Stimulated activated CD4-positive, alpha-beta T cell treated with anti-CD3 and anti-CD28 coated beads, TNF-alpha, amount 100 ng/mL, for 24 hours (primary cell): ENCODE measurements at places on chromosomes 11 and 22.

DNA sequence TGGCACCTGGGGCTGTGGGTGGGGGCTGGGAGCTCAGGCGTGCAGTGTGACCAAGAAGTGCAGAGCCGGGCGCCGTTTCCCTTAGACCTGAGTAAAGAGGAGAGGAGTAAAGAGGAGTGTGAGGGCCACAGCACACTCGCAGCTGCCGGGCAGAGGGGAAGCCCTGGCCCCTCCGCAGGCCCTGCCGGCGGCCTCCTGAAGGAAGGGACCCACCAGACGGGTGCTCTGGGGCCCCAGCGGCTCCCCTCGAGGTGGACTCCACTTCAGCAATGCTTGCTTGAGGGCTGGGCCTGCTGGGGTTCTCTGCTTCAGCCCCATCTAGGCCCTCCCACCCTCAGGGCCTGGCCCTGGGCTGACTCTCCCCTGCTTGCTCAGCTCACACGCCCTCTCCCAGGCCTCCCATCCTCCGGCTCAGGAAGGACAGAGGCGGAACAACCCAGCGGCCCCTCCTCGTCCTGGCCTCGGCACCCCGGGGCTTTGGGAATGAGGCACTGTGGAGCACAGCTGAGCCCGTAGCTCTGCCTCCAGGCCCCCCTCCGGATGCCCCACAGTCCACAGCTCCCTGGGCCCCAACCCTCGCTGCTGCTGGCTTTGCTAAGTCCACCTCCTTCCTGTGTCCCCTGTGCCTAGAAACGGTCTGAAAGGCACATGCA is 1198.7 kb downstream of the BRD1 start:
- no peak for DNase-seq

DNA sequence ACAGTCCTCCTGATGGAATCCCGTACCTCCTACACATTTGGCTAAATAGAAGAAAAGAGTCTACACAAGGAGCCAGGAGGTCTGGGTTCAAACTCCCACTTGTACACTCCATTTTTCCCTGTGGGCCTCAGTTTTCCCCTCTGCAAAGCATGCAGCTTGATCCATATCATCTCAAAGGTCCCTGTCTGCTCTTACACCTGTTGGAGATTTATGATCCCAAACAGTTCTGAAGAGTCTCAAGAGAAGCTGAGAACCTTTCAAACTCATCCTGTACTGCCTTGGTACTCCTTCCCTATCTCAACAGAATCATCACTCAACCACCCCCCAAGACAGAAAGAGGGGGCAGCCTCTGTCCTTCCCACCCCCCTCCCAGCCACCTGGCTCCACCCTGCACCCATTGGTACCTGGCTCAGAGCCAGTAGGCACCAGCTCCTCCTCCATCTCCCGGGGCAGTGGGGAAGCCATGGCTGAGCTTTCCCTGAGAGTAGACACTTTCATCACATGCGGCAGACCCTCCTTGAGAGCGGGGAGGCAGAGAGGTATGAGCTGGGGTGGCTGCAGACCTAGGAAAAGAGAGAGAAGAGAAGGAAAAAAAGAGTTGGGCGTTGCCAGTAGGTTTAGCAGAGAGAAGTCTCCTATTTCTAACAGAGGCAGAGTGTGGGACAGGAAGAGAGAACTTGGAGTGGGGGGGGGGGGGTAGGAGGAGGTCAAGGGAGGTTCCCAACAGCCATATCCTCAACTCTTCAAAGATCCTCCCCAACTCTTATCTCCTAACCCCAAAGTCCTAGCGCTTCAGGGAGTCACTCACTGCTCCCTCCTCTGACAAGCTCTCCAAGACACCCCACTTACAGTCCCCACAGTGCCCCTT is 3.1 kb downstream of the TNKS1BP1 start:
- no peak for DNase-seq

DNA sequence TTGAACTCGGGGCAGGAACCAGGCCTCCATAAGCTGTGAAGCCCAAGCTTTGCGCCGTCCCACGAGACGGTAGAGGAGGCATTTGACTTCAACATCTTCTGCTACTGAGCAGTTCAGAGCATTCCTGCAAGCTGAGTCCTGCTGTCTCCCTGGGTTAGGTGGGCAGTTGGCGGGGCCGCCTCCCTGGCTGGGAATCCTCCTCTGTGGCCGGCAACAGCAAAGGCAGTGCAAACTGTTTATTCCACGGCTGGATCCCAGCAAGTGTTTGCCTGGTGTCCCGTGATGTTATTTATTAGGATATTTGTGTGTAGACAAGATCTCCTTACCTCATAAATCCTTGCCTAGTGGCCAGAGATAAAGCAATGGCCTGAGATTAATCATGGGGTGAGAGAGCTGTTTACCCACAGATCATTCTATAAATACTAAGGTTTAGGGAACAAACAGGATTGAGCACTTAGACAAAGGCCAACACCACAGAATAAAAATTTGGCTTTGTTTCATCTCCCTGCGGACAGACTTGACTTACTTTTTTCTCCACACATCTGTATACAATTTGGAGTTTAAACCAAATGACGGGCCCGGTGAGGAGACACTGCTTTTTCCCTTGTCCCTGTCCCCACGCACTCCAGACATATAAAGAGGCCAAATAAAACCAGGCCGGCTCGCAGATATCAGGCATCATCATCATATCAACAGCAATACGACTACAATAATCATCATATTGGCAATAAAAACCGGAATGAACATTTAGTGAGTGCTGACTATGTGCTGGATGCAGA is 63.4 kb downstream of the NAT10 start:
- no peak for DNase-seq

DNA sequence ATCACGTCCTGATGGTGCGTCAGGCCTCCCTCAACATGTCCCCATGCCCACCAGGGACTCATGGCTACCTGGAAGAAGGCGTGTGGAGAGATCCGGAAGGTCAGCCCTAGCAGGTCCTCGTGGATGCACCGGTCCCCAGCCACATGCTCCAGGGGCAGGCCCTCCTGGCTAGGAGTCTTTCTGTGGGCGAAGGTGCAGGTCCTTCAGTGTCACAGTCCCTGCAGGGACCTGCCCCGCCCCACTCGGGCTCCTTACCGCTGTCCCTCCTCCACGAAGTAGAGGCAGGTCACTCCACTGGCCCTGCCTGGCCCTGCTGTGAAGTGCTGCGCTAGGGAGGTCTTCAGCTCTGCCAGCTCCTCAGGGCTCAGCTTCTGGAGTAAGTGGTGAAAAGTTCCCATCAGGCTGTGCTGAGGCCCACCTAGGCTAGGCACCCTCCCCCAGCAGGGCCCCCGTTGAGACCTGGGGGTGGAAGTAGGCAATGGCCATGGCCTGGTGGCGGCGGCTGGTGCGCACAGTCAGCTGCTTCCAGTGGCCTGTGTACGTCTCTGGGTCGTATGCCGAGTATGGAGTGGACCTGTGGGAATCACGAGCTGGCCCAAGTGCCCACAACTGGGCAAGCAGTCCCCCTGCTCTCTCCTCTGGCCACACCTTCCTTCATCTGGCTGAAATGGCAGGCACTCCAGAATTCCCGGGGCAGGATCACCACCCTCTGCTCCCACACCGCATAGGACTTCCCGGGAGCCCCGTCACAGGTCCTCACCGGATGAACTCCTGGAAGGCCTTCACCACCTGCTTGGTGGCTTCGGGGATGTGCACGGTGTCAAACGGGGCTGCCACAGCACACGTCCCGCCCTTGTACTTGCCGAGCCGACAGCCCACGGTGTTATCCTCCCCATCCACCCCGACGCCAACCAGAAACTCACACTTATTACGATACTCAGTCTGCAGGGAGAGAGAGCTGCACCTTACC is 1.1 kb upstream of the RANBP1 start:
- no peak for DNase-seq

- DNase-seq, result no peak
Measured at GRCh38 chr22:17164392-17165024, 5.4 kb upstream of the HDHD5 start.

- DNase-seq, result no peak
Measured at GRCh38 chr22:50399751-50400331, 56.7 kb downstream of the PPP6R2 start.

DNA sequence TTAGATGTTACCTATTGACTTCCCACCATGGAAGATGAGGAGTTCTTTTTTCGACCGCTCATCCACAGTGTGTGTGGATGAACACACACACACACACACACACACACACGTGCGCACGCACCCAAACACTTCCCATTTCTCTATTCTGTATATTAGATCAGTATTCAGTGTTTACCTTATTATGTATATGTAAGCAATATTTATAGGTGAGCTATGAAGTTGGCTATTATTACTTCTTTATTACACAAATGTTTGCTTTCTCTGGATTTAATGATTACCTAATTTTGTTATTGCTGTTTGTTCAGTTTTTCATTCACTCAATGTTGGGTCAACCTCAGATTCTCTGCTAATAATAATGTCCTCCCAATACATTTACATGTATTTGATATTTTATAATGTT is 721.0 kb downstream of the NELL1 start:
- DNase-seq, result no peak

- DNase-seq, result no peak
Measured at GRCh38 chr22:17845327-17845726, 71.1 kb upstream of the BID start.

DNA sequence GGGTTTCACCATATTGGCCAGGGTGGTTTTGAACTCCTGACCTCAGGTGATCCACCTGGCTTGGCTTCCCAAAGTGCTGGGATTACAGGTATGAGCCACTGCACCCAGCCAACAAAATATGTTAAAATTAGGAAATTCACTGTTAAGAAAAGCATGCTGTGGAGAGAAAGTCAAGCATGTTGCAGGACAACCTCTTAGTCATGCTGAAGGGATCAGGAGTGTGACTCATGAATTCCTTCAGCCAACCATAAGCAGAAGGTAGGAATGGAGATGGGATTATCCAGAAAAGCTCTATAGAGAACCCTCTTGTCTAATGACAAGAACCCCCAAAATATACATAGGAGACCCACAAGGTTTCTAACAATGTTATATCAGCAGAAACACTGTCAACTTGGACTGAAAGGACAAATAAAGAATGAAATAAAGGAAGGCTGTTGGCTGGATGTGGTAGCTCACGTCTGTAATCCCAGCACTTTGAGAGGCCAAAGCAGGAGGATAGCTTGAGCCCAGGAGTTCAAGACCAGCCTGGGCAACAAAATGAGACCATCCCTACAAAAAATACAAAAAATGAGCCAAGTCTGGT is 16.0 kb downstream of the MRTFA start:
- no peak for DNase-seq

GRCh38 chr11:12721816-12722604 is 47.8 kb downstream of the TEAD1 start:
- DNase-seq, result no peak

GRCh38 chr11:86916330-86916729 is 38.9 kb downstream of the FZD4 start:
- no peak for DNase-seq

GRCh38 chr11:69030301-69030700 is 17.3 kb upstream of the MRGPRF start:
- DNase-seq, result no peak

- DNase-seq, result no peak
Measured at GRCh38 chr11:61124574-61125309, 22.5 kb downstream of the CD5 start.

- DNase-seq, result no peak
Measured at GRCh38 chr11:15229069-15229468, 114.3 kb downstream of the INSC start.

DNA sequence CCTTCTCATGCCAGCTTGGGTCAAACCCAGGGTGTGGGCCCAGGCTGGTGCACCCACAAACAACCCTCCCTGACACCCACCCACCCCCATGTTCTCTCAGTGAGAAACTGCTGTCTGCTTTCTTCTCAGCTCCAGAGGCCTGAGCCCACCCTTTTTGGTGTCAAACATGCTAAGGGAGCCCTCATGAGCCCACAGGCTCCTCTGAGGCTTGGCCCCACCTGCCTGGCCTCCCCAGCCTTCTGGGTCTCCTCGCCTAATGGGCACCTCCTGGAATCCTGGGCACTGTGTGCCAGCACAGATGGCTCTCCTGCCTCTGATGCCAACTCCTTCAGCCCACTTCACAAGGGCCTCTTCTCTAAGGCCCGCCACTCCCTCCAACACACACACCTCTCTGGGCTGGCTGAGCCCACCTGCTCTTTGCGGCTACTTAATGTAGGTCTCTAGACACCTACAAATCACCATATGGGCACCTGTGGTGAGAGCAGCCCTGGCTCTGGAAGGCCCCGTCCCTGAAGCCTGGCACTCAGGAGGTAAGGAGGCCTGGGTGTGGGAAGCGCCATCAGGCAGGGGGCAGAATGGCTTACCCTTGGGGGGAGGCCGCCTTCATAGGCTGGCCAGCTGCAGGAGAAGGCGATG is 4.4 kb downstream of the NAGA start:
- no peak for DNase-seq

DNA sequence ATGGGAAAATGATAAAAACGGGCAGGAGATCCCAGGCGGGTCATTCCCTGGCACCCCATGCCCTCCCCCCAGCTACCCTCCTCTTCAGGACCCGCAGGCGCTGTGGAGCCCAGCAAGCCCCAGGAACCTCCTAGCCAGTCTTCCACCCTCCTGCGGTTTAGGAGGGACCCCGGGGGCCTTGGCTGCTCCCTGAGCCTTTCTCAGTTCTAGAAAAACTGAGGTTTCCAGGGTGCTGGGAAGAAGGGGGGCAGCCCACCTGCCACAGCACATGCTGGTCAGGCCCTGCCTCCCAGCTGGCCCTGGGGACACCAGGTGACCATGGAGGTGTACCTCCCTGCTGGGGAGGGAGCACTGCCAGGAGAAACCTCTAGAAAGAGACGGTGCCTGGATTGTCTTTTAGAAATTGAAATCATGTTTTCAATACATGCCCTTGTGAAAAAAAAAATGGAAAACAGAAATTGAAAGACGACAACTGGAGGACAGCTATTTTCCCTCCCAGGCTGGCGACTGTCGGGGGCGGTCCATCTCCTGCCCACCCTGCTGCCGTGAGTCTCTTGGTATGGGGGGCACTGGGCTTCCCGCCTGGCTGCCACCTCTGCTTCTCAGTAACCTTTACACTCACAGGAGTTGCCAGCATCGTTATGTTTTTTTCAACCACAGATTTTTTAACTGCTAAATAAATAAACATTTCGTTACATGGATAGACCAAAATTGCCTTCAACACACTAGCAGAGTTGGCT is 398.5 kb downstream of the TBC1D22A start:
- DNase-seq, result no peak

DNA sequence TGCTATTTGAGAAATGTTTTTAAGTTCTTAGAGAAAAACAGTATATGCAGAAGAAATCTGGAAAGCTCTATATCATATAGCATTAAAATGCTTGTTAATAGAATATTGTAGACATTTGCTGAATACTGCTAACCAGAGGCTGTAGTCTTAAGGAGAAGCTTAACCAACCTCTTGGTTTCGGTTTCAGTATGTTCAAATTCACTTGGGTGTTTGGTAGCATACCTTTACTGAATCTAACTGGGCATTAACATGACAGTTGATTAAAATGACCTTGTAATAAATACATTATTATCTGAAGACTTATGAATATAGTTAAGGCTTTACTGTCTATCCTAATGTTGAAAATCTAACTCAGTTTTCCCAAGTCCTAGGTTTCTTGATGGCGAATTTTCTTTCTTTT is 5.4 kb downstream of the PCF11 start:
- no peak for DNase-seq

DNA sequence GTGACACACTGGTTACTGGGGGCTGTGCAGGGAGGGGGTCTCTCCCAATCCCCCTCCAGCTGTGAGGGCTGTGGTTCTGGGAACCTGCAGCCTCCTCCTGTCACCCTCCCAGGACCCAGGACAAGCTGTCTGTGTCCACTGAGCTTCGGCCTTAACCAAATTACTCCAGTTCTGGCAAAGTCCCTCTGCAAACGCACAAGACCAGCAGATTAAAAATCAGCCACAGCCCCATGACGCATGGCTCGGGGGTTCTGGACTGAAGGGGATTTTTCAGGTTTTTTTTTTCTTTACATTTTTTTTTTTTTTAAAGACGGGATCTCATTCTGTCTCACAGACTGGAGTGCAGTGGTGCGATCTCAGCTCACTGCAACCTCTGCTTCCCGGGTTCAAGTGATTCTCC is 32.2 kb upstream of the A4GALT start:
- DNase-seq, result no peak

- no peak for DNase-seq
Measured at GRCh38 chr11:110991661-110992355, 253.7 kb upstream of the POU2AF2 start.
